Activated CD4-positive, alpha-beta T cell treated with anti-CD3 and anti-CD28 coated beads for 24 hours (primary cell): ENCODE measurements at places on chromosomes 3 and 15.

DNA sequence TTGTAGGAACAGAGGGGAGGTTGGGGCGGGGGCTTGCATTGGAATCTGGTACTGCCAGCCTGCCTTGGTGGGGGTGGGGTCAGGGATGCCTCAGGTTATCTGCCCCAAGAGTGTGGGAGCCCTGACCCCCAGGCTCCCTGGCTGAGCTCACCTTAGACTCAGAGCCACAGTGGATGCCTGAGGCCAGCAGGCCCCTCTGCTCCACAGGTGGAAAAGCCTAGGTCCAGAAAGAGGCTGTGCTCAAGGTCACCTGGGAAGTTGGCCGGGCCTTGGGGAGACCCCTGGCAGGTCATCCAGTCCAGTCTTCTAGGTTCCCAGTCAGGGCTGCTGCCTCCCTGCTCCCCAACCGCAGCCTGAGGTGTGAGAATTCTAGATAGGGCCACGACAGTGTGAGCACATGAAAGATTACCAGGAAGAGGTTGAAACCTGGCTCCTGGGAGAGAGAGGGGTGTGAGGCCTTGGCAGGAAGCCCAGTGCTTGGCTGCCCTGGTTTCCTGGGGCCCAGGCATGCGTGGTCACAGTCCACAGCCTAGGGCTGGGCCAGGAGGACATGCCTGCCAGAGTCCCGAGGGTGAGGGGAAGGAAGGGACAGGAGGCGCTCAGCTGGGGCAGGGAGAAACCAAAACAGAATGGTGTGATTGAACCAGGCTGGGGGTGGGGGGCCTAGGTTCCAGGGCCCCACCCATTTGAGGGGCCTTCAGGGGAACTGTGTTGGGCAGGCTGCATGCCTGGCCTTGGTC is 4.9 kb downstream of the HDAC11 start:
- DNase-seq = no peak

DNA sequence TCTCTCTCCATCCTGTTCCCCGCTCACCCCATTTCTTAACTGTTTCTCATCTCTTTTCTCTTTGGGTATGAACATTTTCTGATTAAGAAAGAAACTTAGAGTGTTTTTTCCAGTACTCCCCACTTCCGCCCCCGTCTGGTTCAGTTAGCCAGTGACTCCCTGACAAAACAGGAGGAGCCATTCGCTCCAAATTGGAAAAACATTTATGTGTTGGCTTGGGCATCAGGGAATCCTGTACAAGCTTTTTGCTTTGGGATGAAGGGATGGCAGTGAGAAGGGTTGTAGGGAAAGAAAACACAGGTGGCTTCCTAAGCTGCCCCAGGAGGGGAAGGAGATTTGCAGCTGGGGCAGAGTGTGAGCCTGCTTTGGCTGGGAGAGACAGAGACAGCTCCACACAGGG is 47.0 kb downstream of the BOC start:
- no peak for DNase-seq

GRCh38 chr3:39264053-39264452 is 15.8 kb downstream of the CX3CR1 start:
- no peak for DNase-seq

- DNase-seq = no peak
Observed at GRCh38 chr15:93831641-93832040, 399.7 kb upstream of the MCTP2 start.

GRCh38 chr3:79361748-79362378 is 405.9 kb downstream of the ROBO1 start:
- DNase-seq = no peak
